Activated naive CD4-positive, alpha-beta T cell treated with anti-CD3 and anti-CD28 coated beads for 36 hours (primary cell): ENCODE measurements at places on chromosomes 5 and 9. TPM values are rescaled to one million over a fixed set of nuclear protein-coding genes. Genes with fewer than 3 reads are reported as not detected.
A peak's percentile ranks its signal among the peaks of the same experiment; 100 is the strongest.

Gene AK8
- not detected for total RNA-seq

Gene HDAC3
- 55.6 TPM for total RNA-seq

Gene CAMK4
- total RNA-seq = 40.6 TPM

Gene C5orf63
- 9.4 TPM for total RNA-seq

Gene GIN1
- total RNA-seq = 13.0 TPM

Gene CYLC2
- total RNA-seq = not detected

Gene SPDL1
- 26.5 TPM for total RNA-seq

Gene ACTBL2
- not detected for total RNA-seq

Gene DOLPP1
- total RNA-seq = 19.9 TPM

- peaks cover 57% of the 10 kb centered on the region for H3K27me3 ChIP-seq
- no peak overlapping the region for H3K27ac ChIP-seq
- peaks cover 31% of the 10 kb centered on the region for H3K4me1 ChIP-seq
- peak; percentile 33 for DNase-seq
Measured at GRCh38 chr5:55176176-55176818, 3.3 kb upstream of the CDC20B start.

GRCh38 chr9:25396828-25397227 is 281.4 kb downstream of the TUSC1 start:
- H3K36me3 ChIP-seq = no peaks in the 10 kb centered on the region
- H3K27me3 ChIP-seq = no peaks in the 10 kb centered on the region
- H3K4me3 ChIP-seq = no peak overlapping the region
- DNase-seq = no peak
- no peak overlapping the region for H3K27ac ChIP-seq
- H3K4me1 ChIP-seq = no peaks in the 10 kb centered on the region

- H3K36me3 ChIP-seq = peaks cover 15% of the 10 kb centered on the region
- peaks cover 38% of the 10 kb centered on the region for H3K4me1 ChIP-seq
- H3K27ac ChIP-seq = peak overlapping the region; percentile 31
- H3K4me3 ChIP-seq = no peak overlapping the region
- DNase-seq = peak; percentile 21
Measured at GRCh38 chr9:133420392-133420827, 1.8 kb upstream of the ADAMTS13 start.

DNA sequence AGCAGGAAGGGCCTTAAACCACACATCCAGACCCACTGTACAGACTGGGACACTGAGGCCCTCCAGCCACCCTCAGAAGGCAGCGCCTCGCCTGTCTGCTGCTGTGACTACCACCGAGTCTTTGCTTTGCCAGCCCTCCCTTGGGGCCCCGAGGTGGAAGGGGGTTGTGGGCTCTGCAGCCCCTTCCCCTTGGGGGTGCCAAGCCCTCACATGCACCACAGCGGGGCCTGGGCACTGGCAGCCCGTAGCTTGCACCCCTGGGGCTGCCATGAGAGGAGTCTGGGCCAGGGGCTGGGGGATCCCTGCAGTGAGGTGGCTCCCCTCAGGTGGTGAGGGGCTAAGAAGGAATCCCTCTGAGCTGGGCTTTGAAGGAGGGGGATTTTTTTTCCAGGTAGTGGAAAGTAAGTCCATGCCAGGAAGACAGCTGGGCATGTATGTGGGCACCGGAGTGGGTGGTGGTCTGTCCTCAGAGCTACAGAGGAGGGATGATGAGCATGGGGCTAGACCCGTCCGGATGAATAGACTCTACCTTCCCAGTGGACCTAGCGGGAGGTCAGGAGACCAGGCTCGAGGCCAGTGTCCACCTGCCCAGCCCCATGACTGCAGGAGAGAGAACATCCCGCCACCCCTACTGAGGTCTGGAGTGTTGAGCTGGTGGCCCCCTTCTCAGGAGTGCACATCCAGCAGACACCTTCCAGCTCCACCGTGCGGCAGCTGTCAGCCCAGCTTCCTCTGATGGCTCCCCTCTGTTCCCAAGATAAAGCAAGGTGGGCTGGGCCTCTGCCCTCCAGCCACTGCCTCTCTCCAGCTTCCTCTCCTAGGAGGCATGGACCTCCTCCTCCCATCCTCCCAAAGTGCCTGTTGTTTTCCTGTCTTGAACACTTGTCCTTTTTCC is 15.9 kb downstream of the FLT4 start:
- no peak overlapping the region for H3K4me3 ChIP-seq
- H3K27ac ChIP-seq = no peak overlapping the region
- no peak for DNase-seq
- H3K36me3 ChIP-seq = no peaks in the 10 kb centered on the region
- no peaks in the 10 kb centered on the region for H3K4me1 ChIP-seq

- no peaks in the 10 kb centered on the region for H3K27me3 ChIP-seq
- no peaks in the 10 kb centered on the region for H3K36me3 ChIP-seq
- DNase-seq = no peak
Measured at GRCh38 chr9:110192531-110193261, 15.3 kb downstream of the C9orf152 start.

DNA sequence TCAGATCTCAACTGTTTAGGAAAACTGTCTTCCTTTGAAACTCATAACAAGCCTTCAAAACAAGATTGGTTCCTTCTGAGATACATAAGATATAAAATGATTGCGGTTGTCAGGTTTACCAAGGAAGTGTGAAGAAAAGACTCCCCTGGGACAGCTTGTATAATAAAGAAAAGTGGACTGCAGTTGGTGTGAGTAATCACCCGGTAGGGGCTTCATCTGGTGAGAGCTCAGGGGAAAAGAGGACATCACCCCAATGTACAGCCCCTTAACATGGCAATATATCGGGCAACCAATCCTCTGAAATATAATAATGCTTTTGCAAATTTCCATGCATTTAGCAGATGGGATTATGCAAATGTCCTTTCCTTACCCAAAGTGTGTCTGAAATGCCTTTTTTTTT is 216.5 kb upstream of the KLF9 start:
- H3K4me3 ChIP-seq = no peak overlapping the region
- H3K4me1 ChIP-seq = no peaks in the 10 kb centered on the region
- no peaks in the 10 kb centered on the region for H3K36me3 ChIP-seq
- no peaks in the 10 kb centered on the region for H3K27me3 ChIP-seq
- no peak for DNase-seq
- no peak overlapping the region for H3K27ac ChIP-seq

- no peak for DNase-seq
- H3K36me3 ChIP-seq = no peaks in the 10 kb centered on the region
- H3K4me1 ChIP-seq = no peaks in the 10 kb centered on the region
- no peaks in the 10 kb centered on the region for H3K27me3 ChIP-seq
Measured at GRCh38 chr9:121767171-121767769, 115.8 kb downstream of the DAB2IP start.

- H3K27ac ChIP-seq = no peak overlapping the region
- no peaks in the 10 kb centered on the region for H3K27me3 ChIP-seq
- no peak for DNase-seq
- peaks cover 1% of the 10 kb centered on the region for H3K36me3 ChIP-seq
- H3K4me1 ChIP-seq = peaks cover 6% of the 10 kb centered on the region
Measured at GRCh38 chr5:61460471-61460870, 128.4 kb downstream of the ZSWIM6 start.

DNA sequence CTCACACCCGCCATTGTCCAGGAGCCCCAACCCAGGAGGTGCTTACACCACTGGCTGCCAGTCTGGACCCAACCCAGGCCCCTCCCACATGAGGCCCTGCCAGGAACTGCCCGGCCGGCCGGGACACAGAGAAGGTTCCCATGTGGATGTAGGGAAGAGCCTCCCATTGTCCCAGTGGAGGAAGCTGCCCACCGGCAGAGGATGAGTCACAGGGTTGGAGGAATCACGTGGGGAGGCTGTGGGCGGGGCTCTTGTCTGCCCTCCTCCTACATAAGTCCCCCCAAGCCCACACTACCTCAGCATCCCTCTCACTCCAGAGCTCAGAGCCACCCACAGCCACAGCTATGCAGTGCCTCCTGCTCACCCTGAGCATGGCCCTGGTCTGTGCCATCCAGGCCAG is 26.1 kb downstream of the PAEP start:
- DNase-seq = no peak
- peaks cover 8% of the 10 kb centered on the region for H3K27me3 ChIP-seq
- H3K36me3 ChIP-seq = no peaks in the 10 kb centered on the region
- no peak overlapping the region for H3K4me3 ChIP-seq
- no peaks in the 10 kb centered on the region for H3K4me1 ChIP-seq

- no peak overlapping the region for H3K27ac ChIP-seq
- DNase-seq = no peak
- H3K4me1 ChIP-seq = no peaks in the 10 kb centered on the region
- no peaks in the 10 kb centered on the region for H3K36me3 ChIP-seq
- no peak overlapping the region for H3K4me3 ChIP-seq
Measured at GRCh38 chr5:79898611-79899010, 92.5 kb downstream of the MTX3 start.

DNA sequence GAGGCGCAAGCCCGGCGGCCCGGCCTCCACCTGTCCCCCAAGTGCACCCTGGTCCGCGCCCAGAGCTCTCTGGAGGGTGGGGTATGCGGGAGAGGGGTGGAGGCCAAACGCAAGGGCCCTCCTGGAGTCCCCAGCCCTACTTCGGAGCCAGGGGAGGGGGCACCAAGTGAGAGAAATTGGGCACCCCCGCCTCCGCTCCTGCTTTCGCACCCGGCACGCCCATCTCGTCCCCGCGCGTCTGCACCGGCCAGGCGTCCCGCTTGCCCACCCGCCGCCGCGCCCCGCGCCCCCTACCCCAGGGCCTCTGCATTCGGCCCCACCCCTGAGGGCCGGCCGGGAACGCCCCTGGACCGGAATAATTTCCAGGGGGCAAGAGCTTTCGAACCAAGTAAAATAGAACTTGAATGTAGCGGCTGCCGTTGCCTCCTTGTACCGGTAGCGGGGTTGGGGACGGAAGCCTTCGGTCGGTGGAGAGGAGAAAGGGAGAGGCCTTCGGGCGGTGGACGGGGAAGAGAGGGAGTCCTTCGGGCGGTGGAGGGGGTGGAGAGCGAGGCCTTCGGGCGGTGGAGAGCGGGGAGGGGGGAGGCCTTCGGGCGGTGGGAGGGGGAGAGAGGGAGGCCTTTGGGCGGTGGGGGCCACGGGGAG is 694 bp upstream of the PHPT1 start:
- H3K36me3 ChIP-seq = peaks cover 2% of the 10 kb centered on the region
- peak; percentile 62 for DNase-seq
- H3K4me3 ChIP-seq = peak overlapping the region; percentile 93
- peaks cover 18% of the 10 kb centered on the region for H3K27me3 ChIP-seq
- H3K27ac ChIP-seq = peak overlapping the region; percentile 95
- H3K4me1 ChIP-seq = peaks cover 16% of the 10 kb centered on the region

DNA sequence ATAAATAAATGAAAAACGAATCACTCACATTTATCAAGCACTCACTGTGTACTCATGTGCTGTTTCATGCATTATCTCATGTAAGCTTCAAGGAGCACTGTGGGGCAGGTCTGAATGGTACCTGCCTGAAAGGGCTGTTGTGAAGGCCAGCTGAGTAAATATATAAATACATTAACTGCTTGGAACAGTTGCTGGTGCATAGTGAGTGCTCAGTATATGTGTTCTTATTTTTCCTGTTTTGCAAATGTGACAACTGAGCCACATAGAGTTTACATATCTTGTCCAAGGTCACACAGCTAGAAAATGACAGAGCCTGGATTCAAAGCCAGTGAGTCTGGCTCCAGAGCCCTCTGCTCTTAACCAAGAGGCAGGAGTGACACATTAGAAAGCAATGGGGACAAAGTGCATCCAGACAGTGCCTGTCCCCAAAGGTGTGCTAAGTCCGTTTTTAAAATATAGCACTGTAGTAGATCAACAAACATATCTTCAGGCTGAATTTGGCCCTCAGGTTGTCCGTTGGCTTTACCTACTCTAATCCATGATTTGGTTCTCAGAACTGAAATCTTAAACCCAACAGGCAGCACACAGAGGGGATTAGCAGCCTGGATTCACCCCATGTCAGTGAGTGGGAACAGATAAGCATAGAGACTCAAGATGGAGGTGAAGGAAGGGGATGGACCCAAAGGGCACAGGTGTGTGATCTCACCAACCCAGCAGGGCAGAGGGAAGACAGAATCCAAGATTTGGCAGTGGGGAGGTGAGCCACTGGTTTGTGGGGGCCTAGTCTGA is 70.8 kb downstream of the WWC1 start:
- H3K36me3 ChIP-seq = no peaks in the 10 kb centered on the region
- no peaks in the 10 kb centered on the region for H3K4me1 ChIP-seq
- no peak for DNase-seq
- no peaks in the 10 kb centered on the region for H3K27me3 ChIP-seq
- H3K27ac ChIP-seq = no peak overlapping the region

GRCh38 chr5:61496446-61496845 is 164.4 kb downstream of the ZSWIM6 start:
- H3K36me3 ChIP-seq = peaks cover 5% of the 10 kb centered on the region
- no peak overlapping the region for H3K27ac ChIP-seq
- no peaks in the 10 kb centered on the region for H3K27me3 ChIP-seq
- peaks cover 2% of the 10 kb centered on the region for H3K4me1 ChIP-seq
- no peak overlapping the region for H3K4me3 ChIP-seq

- peak overlapping the region; percentile 94 for H3K27ac ChIP-seq
- DNase-seq = no peak
- H3K4me1 ChIP-seq = peaks cover 52% of the 10 kb centered on the region
- peaks cover 36% of the 10 kb centered on the region for H3K36me3 ChIP-seq
Measured at GRCh38 chr5:154860765-154861164, 2.3 kb downstream of the CNOT8 start.

- no peak for DNase-seq
- no peak overlapping the region for H3K27ac ChIP-seq
Measured at GRCh38 chr5:83518319-83519061, 46.9 kb downstream of the VCAN start.

GRCh38 chr5:166430491-166431319 is 1860.7 kb upstream of the WWC1 start:
- H3K27me3 ChIP-seq = no peaks in the 10 kb centered on the region
- H3K27ac ChIP-seq = no peak overlapping the region
- H3K4me3 ChIP-seq = no peak overlapping the region
- H3K36me3 ChIP-seq = peaks cover 1% of the 10 kb centered on the region
- no peaks in the 10 kb centered on the region for H3K4me1 ChIP-seq

- H3K4me3 ChIP-seq = no peak overlapping the region
- peaks cover 2% of the 10 kb centered on the region for H3K36me3 ChIP-seq
- peak overlapping the region; percentile 73 for H3K27ac ChIP-seq
- DNase-seq = peak; percentile 88
- peaks cover 34% of the 10 kb centered on the region for H3K4me1 ChIP-seq
Measured at GRCh38 chr5:172274951-172275753, 8.4 kb downstream of the UBTD2 start.

DNA sequence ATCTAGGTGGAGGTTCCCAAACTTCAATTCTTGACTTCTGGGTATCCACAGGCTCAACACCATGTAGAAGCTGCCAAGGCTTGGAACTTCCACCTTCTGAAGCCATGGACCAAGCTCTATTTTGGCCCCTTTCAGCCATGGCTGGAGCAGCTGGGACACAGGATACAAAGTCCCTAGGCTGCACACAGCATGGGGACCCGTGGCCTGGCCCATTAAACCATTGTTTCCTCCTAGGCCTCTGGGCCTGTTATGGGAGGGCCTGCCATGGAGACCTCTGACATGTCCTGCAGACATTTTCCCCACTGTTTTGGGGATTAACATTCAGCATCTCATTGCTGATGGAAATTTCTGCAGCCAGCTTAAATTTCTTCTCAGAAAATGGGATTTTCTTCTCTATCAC is 1908.0 kb downstream of the EFNA5 start:
- no peak for DNase-seq
- no peaks in the 10 kb centered on the region for H3K27me3 ChIP-seq
- H3K27ac ChIP-seq = no peak overlapping the region
- H3K4me3 ChIP-seq = no peak overlapping the region
